Stimulated activated CD8-positive, alpha-beta memory T cell treated with anti-CD3 and anti-CD28 coated beads, Interleukin-7, amount 100 ng/mL, for 1 hour (primary cell): ENCODE measurements at places on chromosomes 5 and 9.

DNA sequence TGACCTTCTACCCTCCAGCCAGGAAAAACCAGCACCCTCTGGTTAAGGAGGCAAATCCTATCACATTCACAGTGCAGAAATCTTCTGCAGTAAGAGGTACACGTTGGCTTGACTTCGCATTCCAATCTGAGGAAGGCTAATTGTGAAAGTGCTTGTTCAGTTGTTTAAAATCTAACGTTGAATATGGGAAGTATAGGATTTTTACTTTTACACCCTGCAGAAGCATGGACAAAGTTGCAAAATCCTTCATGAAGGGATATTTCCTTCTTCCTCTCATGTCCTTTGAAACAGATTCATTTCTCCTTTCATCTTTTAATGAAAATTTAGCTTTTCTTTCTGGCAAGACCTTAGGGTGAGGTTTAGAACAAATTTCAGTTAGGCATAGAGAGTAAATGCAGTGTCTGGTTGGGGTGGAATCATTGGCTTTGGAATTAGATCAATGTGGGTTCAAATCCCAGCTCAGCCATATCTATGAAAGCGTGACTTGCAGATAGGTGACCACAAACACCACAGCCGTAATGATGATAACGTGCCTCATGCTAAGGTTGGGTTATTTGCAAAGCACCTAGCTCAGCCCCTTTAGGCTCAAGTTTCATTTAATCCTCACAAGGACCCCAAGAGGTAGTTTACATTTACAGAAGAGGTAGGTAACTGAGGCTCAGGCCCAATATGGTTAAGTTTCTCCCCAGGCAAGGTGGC is 42.2 kb upstream of the C5orf58 start:
- no peak for DNase-seq

DNA sequence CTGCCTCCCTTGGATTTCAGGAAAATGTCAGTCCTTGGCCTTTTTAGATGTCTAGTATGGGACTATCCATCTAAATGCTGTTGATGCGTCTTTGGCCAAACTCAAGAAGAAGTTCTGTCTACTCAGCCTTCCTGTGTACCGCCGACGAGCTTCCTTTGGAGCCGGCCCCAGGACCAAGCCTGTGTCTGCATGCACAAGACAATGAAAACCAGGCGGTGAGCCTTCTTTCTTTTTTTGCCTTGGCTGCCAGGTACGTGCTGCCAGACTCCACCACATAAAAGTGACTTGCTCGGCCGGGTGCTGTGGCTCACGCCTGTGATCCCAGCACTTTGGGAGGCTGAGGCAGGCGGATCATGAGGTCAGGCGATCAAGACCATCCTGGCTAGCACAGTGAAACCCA is 6.0 kb upstream of the NEURL1B start:
- DNase-seq, result no peak

- no peak for DNase-seq
These were observed 41.7 kb upstream of the DENND4C start for GRCh38 chr9:19188771-19189170.

DNA sequence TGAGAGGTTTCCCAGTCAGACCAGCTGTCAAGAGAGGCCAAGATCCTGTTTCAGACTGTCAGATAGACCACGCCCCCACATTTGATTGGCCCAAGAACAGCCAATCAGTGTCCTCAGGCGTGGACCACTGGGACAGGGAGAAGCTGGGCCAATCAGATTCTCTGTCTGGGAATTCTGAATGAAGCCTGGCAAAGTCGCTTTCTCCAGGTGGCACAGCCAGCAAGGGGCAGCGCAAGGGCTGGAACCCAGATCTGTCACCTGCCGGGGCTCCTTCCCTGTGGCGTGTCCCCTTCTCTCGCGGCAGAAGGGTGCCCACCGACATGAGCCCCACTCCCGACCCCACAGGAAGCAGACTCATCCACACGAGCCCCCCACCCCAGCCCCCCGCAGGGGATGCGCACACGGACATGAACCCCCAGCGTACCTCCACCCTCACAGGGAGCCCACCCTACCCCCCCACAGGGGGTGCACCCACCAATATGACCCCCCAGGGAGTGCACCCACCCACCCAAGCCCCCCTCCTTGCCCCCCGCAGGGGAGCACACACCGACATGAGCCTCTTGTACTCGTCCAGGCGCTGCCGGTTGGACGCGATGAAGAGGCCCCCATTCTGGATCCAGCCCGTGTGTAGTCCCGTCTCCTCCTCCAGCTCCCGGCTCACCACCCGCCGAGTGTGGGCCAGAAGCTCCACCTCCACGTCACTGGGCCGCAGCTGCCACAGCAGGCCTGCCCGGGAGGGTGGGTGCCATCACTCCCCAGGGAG is 6.1 kb downstream of the SARDH start:
- no peak for DNase-seq

GRCh38 chr5:140664030-140664358 is 710 bp upstream of the WDR55 start:
- DNase-seq, result no peak

GRCh38 chr5:110386782-110387181 is 339.7 kb downstream of the TMEM232 start:
- no peak for DNase-seq

- DNase-seq, result no peak
These were observed 13.8 kb upstream of the RAD23B start for GRCh38 chr9:107269254-107269653.

DNA sequence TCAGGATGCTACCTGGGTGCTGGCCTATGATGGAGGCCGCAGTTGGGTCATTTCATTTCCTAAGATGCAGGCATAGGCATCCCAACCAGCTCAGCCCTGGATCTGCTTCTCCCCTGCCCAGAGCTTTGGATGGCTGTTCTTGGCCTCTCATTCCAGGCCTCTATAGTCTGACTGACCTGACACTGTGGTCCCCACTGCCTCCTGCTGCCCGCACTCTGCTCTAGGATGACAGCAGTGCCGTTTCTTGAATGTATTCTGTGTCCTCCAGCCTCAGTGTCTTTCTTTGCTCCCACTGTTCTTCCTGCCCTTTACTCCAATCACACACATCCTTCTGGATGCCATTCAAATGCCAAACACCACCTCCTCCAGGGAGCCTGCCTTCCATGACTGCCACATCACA is 235.7 kb downstream of the HSPA4 start:
- DNase-seq, result peak; percentile 3

DNA sequence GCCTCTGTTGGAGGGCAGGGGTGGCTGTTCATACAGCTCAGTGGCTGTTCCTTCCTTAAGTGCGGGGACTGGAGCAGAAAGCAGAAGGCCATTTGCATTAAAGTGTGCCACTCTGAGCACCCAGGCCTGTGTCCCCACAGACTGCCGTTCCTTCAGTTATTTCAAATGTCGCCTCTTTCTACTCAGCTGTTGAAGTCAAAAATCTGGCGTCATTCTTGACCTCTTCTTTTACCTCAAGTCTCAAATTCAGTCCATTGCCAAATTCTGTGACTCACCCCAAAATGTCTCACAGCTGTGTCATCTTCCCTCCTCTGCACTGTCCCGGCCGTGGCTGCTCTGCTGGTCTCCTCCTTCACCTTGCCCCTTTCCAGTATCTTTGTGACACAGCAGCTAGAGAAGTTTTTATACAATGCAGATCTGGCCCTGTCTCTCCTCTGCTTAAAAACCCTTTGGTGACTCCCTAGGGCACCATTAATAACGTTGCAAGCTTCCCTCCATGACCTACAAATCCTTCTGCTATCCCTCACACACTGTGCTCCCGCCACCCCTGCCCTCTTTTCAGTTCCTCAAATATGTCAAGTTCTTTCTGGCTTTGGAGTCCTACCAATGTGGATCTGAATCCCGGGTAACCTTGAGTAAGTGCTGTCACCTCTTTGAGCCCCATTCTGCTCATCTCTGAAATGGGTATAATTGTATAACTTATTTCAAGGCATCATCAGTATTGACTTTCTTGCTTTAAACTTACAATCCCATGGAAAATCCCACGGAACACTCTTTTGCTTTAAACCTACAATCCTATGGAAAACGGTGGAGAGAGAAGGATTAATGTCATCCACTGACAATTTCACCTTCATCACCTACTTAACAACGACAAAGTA is 98.3 kb upstream of the BOD1 start:
- DNase-seq, result no peak

- no peak for DNase-seq
These were observed 10.1 kb downstream of the MYMK start for GRCh38 chr9:133514460-133515239.

- no peak for DNase-seq
These were observed 19.8 kb downstream of the CDO1 start for GRCh38 chr5:115796656-115797055.

- no peak for DNase-seq
These were observed 67.4 kb downstream of the ROR2 start for GRCh38 chr9:91882627-91883026.
